Stimulated activated CD4-positive, alpha-beta T cell treated with anti-CD3 and anti-CD28 coated beads, TNF-alpha, amount 100 ng/mL, for 4 hours (primary cell): ENCODE measurements at places on chromosomes 3 and 15.

- no peak for DNase-seq
Observed at GRCh38 chr3:142863010-142863817, 25.7 kb downstream of the PCOLCE2 start.

DNA sequence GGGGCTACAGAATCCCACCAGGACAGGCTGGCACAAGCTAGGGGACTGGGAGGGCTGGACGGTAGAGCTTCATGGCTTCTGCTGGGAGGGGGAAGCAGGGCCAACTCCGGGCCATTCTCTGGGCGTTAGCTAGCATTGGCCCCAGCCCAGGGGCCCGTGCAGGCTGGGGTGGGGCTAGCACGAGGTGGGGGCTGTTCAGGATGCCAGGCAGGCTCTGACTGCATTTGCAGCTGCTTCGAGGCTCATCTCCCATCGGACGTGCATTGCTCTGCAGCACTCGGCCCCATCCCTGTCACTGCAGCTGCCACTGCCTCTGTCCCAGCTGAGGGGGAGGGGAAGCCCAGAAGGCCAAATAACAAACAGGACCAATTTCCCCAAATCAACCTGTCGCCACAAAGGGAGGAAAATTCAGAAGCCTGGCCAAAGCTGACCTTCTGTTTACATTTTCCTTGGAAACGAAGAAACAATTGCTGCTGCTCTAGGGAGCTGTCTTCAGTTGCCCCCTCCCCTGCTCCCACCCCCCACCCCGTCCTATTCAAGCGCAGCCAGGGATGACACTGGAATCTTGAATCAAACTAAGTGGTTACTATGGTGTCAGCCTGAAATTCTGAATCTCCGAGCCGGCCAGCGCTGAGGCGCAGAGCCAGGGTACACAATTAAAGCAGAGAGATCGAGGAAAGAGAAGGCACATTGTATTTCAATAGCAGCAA is 138.8 kb upstream of the PRR20G start:
- DNase-seq: no peak

DNA sequence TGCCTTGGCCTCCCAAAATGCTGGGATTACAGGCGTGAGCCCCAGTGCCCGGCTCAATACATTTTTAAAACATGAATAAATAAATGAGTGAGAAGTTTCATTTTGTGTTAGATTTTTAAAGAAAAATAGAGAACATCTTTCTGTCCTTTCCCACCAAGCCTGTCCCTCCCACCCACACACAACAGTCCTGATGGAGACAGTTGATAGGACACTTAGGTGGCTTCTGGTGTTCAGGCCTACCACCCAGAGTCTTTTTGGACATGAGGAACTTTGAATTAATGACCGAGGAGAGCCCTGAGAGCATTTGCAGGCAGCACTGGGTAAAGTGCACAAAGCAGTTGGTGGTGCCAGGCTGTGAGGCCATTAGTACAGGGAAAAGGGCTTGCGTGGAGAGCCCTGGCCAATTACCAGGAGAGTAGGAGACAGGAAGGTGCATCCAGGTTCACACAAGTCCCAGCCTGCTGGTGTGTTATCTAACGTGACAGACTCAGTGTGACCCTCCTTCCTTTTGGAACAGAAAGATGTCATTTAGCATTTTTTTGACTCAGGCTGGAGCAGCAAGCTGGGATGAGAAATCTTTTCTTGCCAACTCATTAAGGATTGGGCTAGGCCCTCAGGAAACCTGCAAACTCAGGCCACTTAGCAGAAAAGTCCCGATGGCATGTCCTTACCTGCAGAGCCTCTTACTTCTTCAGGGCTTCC is 103.6 kb downstream of the PDCD6IP start:
- DNase-seq: no peak

- no peak for DNase-seq
Observed at GRCh38 chr3:64235605-64236004, 10.3 kb upstream of the PRICKLE2 start.

DNA sequence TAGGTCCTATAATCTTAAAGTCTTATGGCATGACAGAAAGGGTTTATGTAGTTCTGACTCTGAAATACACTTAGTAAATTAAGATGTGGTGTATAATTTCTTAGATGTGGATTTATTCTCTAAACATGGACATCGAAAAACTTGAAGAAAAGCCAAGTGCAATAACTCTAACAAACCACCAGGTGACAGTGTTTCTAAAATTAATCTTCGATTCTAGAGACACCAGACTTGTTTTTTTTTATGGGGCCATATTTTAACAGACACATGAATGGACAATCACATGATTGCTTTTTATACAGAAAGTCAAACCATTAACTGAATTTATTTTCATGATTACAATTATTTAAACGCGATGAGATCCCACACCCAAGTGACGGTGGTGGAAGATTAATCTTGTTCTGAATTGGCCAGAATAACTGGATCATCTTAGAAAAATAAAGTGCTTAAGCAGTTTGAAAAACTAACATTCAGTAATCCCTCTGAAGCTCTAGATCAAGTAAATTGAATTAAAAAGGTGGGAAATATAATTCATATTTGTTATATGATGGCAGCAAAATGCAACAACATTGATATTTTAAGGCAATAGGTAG is 305.1 kb downstream of the LSAMP start:
- no peak for DNase-seq

DNA sequence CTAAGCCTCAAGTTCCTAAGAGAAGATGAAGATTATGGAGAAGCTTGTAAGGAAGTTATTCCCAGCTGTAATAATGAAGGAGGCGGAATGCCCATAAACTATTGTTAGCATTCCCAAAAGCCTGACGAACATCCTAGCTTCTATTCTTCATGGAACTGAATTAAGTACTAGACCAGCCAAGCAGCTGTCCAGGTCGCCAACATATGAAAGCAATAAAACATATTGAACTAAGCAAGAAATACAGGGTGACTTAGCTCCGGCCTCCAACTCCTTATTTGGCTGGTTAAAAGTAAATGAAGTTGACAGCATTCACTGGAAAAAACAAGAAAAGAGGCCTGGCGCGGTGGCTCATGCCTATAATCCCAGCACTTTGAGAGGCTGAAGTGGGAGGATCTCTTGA is 174.0 kb upstream of the TPM1 start:
- no peak for DNase-seq
